ENCODE measurements at places on chromosomes 11 and 22.
A peak's percentile ranks its signal among the peaks of the same experiment; 100 is the strongest.

DNA sequence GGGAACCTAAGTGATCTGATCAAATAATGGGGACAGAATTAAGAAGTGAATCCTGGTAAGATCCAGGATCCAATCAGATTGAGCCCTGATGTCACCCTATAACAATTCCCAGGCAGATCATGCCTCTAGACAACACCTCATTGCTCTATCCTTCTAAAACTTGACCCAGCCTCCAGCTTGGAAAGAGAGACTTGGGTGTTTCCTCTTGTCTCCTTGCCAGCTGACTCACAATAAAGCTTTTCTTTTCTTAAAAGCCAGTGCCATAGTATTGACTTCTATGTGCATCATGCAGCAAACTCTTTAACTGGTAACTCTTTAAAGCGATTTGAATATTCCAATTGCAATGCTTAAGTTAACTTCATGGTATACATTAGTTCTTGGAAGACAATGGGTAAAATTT lies 109.6 kb upstream of the CHORDC1 start:
- DNase-seq = no peak

DNA sequence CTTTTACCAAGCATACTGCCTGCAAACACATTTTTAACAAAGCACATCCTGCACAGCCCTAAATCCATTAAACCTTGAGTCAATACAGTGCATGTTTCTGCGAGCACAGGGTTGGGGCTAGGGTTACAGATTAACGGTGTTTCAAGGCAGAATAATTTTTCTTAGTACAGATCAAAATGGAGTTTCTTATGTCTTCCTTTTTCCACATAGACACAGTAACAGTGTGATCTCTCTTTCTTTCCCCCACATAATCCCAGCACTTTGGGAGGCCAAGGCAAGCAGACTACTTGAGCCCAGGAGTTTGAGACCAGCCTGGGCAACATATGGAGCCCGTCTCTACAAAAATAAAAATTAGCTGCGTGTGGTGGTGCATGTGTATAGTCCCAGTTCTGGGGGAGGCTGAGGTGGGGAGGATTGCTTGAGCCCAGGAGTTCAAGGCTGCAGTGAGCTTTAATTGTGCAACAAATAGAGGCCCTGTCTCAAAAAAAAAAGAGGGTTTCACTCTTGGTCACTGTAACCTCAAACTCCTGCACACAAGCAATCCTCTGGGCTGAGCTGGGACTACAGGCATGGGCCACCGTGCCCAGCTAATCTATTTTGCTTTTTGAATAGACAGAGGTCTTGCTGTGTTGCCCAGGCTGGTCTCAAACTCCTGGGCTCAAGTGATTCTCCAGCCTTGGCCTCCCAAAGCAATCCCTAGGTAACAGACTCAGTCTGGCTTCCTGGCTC lies 19.7 kb upstream of the SLC3A2 start:
- no peak for DNase-seq

- DNase-seq = no peak
These were observed 37.9 kb downstream of the IZUMO1R start for GRCh38 chr11:94342250-94342649.

DNA sequence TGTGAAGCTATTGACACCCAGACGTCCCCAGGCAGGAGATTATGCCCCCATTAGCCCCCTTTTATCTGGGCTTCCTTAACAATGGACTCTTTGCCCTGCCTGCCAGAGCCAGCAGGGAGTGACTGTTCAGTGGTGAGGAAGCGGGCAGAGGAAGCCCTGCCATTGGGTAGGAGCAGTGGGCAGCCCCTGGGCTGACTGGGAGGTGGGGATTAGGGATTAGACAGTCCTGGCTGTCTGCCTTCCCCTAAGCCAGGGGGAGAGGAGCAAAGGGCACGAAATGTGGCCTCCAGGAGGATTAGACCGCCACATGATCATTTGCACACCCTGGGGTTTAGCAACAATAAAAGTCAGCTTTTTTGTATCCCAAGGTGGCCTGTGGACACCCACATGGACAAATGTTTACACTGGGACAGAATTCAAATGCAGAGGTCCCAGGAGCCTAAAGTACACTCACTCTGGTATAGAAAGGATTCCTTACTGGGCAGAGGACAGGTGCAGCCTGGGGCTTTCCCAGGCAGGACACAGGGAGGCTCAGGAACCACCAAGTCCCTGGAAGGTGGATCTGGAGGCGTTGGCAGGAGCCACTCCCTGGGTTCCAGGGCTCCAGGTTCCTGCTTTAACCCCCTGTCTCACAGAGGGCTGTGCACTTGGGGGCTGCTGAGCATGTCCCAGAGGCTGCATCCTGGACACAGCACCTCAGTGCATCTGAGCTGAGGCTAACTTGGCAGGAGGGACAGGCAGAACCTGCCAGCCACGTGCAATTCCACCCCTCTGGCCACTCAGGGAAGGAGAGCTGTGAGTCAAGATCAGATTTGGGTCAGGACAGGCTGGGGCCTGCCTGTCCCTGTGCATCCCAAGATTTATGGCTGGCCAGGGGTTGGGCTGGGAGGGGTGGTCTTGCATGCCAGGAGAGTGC lies 2.1 kb downstream of the PNPLA3 start:
- DNase-seq = peak; percentile 72

DNA sequence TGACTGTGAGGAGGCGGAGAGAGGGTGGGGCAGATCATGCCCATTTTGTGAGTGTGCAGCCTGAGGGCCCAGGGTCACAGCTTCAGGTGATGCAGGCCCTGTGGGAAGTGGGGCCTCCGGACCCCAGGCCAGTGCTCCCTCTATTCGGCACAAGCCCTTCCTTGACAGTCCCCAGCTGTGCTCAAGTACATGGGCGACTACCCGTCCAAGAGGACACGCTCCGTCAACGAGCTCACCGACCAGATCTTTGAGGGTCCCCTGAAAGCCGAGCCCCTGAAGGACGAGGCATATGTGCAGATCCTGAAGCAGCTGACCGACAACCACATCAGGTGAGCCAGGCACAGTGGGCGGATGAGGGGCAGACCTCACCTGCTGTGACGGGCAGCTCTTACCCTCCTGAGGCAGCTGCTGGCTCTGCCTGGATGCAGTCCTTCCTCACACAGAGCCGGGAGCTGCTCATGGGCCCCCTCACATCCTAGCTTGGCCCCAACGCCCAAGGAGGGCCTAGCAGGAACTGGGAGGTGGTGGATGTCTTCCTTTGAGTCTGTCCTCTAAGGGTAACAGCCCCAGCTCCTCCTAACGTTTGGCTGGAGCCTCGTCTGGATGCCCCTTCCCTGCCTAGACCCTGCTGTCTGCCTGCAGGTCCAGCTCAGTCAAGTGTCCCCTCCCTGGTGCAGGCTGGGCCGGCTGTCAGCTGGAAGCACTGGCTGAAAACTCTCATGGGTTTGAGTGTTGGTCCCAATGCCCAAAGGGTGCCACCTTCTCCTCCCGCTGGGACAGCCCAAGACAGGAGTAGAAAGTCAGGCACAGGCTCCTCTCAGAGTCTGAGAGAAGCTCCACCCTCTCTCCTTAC lies 76.1 kb downstream of the MYO7A start:
- DNase-seq = no peak

GRCh38 chr11:93100211-93100610 lies 97.6 kb downstream of the SLC36A4 start:
- DNase-seq = no peak

- no peak for DNase-seq
These were observed 874 bp upstream of the PLAAT4 start for GRCh38 chr11:63535734-63536133.

DNA sequence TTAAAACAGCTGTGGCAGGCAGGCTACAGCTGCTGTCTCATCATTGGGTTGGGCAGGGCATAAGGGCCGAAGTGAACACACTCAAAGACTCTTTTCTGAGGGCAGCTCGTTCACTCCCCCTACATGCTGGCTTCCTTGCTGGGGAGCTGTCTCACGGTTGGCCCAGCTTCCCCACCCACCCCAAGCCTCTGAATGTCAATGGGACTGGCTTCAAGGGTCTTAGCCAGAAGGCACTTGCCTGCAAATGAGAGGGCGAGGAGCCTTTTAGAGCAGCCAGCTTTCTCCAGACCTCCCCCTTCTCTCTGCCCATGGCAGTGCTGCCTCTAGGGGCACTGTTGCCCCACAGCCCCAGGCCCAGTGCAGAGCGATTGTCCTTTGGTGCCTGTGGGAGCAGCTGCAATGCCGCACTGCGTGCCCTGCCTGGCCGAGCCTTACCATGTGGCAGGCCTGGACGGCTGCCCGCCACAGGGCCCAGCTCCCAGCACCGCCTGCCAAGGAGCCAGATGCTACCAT lies 94.7 kb upstream of the RASSF10 start:
- peak; percentile 45 for DNase-seq

DNA sequence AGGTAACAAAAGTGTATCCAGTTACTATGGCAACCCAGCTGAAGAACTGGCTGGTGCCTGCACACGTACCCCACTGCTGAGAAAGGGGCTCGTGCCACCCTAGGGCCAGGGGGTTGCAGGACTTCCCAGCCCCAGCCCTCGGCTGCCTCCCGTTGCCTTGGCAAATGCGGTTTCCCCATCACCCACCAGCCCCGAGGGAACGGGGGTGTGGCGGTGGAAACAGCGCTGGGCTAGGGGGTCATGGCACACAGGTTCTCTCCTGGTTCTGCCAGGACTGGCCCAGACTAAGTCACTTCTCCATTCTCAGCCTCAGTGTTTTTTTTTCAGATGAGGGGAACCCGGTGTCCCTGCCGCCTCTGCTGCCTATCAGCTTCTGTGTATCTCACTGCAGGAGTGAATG lies 27.9 kb downstream of the PHF21B start:
- DNase-seq = no peak

GRCh38 chr11:15618583-15619032 lies 503.9 kb downstream of the INSC start:
- no peak for DNase-seq

- no peak for DNase-seq
These were observed 8.6 kb upstream of the ARHGAP8 start for GRCh38 chr22:44743804-44744211.

DNA sequence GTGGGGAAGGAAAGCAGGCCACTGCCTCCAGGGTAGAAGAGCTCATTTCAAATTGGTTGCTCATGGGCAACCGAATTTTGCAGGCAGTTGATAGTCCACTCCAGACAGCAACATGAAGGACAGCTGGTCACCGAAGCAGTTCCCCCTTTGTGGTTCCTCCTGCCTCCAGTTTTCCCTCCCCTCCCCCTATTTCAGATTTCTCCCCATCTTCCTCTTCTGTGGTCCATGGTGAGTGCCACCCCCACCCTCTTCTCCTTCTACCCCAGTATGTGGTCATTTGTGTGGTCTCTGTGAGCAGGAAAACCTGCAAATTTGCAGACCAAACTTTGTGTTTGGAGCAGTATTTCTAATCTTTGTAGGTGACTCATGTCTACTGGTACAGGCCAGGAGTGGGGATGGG lies 38.2 kb upstream of the PAK1 start:
- DNase-seq = no peak

DNA sequence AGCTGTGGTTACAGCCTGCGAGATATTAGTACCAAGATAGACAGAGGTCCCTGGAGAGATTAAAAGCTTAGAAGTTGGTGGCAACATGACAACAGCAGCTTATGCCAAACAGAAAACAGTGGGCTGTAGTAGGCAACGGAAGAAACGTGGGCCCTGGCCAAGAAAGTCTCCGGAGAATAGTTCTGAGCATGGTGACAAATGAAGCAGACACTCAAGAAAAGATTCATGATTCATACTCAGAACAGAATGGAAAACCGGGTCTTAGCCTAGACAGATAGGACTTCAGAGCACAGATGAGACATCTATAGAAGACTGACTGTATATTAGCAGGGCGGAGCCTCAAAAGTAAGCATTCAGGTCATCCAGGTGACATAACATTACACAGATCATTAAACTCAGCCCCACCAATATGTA lies 727.4 kb downstream of the ETS1 start:
- no peak for DNase-seq

DNA sequence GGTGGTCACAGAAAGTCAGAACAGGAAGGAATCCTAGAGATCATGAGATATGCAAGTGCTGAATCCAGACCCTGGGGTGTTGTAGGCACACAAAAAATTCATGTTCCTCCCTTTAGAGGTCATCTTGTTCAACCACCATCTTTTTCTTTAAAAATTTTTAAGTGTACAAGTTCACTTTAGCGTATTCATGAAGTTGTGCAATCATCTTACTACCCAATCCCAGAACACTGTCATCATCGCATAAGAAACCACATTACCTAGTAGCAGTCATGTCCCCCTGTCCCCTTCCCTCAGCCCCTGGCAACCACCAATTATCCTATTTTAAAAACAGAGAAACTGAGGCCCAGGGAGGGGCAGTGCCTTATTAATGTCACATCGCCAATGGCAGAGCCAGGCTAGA lies 20.3 kb upstream of the WNT11 start:
- DNase-seq = no peak

All from HuH-7.5 (cell line).